ENCODE measurements at places on chromosomes 5 and 9.

DNA sequence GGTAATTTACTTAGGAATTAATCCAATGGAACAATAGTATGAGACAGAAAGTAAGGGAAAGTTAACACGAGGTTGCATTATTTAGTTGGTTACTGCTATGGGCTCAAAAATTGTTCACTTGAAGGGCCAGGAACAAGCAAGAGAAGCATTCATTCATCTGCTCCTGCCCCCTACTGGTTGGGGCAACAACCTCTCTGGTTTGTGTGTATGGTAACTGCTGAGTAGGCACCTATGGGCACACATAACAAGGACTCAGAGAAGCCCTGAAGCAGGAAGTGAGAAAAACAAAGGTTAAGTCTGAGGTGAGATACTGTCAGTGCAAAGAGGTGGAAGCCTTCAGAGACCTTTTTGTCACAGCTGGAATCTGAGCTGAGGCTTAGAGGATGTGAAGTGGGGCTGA is 34.4 kb upstream of the RANBP6 start:
- DNase-seq, result no peak

DNA sequence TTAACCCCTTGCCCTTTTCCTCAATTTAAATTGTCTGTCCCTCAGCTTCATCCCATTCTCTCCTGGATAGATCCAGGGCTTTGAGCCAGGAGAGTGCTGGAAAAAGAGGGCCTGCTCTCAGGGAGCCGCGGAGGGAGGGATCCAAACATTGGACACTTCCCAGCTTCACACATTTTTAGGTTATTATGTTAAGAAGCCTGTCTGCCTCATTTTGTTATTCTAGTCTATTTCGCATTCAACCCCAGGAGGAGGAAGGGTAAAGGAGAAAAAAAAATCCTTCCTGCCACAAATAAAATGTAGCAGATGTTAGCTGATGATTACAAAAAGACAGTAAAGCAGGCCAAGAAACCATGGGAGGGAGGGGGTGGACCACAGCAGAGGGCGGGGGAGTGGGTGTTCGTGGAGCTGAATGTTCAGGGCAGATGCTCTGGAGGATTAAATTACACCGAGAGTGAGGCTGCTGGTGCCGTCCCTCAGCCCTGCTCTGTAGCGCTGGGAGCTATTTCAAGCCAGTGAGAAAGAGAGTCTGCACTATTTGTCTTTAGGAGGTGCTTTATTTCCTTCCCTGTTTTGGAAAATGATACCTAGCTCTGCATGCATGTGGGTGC is 60.6 kb upstream of the ZFR start:
- no peak for DNase-seq

DNA sequence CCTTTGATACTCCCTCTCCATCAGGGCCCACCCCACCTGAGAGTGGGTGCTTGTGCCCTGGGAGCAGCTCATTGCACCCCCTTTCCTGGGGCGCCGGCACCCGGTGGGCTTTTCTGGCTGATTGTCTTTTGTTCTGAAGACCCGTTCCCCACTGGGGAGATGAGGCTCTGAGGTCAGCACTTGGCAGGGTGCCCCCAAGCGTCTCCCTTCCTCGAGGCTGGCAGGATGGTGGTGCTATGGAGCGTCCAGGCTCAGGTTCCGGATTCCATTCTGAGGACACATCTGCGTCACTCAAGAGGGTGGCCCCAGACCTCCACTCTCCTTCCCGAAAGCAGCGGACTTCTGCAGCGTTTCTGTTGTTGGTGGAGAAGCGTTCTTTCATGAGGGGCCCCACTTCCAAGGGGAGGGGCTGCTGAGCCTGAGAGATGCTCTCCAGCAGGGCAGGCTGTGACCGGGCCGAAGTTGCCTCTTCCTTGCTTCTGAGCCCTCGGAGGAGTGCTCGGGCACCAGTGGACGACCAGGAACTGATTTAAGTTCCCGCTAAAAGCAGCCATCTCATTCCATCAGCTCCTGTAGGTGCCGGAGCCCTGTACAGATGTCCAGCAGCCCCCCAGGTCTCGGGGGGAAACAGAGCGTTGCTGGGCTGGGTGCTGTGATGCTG is 42.2 kb downstream of the COL5A1 start:
- no peak for DNase-seq

GRCh38 chr5:112861638-112861985 is 525 bp downstream of the SRP19 start:
- DNase-seq, result no peak
